Activated CD4-positive, alpha-beta T cell treated with anti-CD3 and anti-CD28 coated beads, Interleukin-10, Interleukin-2, amounts not matched to agents 100 ng/mL and 50 ng/mL, durations not matched to agents 16 hours and 8 hours (primary cell): ENCODE measurements at places on chromosomes 2 and 18.
A peak's percentile ranks its signal among the peaks of the same experiment; 100 is the strongest.

DNA sequence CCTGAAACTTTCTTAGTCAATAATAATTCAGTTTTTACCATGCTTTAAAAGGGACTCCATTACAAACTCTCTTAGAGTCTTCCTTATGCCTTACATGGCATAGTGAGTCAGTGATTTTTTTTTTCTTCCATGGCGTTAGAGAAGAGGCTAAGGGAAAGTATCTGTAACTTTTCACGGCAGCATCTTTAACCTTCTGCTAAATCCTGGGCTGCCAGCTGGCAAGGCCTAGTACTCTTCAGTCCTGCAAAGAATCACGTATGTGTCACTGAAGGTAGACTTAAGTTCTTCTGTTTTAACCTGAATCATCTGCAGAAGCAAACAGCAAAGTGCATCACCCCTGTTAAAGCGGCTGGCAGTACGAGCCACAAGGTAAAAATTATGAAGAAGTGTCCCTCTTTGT lies 286.3 kb upstream of the FN1 start:
- no peak for DNase-seq

- DNase-seq, result no peak
Observed at GRCh38 chr2:205834796-205835195, 152.5 kb downstream of the NRP2 start.

DNA sequence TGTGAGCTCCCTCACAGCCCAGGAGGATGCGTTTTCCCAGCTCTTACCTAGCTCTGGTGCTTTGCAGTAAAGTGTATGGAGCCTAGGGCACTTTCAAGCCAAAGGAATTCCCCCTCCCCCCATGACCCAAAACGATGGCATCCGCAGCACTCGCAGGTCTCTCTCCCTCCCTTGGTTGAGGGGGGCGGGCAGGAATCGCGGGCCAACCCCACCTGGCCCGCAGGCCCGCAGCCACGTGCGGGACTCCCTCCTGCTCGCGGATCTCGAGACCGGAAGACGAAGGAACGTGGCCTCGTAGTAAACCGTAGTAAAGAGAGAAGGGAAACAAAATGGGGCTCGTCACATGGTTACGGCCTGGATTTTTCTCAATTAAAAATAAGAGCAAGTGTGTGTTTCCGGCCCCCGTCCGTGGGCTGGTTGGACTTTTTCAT lies 8.5 kb downstream of the IRS1 start:
- DNase-seq, result peak; percentile 60

GRCh38 chr2:231228974-231229529 lies 30.6 kb downstream of the ARMC9 start:
- no peak for DNase-seq

- no peak for DNase-seq
Observed at GRCh38 chr2:162114271-162114670, 37.8 kb downstream of the GCG start.

GRCh38 chr2:232772531-232772930 lies 3.8 kb downstream of the KCNJ13 start:
- peak; percentile 75 for DNase-seq

DNA sequence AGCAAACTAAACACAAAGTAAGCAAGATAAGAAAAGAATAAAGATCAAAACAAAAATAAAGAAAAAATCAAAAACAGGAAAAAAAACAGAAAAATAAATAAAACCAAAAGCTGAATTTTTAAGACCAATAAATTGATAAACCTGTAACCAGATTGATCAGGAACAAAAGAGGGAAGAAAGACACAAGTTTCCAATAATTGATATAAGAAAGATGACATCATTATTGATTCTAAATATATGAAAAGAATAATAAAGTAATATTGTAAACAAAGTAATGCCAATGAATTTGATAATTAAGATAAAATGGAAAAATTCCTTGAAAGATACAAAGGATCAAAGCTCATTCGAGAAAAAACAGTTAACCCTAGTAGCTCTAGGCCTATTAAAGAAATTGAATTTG lies 394.6 kb upstream of the LRATD1 start:
- DNase-seq, result no peak

DNA sequence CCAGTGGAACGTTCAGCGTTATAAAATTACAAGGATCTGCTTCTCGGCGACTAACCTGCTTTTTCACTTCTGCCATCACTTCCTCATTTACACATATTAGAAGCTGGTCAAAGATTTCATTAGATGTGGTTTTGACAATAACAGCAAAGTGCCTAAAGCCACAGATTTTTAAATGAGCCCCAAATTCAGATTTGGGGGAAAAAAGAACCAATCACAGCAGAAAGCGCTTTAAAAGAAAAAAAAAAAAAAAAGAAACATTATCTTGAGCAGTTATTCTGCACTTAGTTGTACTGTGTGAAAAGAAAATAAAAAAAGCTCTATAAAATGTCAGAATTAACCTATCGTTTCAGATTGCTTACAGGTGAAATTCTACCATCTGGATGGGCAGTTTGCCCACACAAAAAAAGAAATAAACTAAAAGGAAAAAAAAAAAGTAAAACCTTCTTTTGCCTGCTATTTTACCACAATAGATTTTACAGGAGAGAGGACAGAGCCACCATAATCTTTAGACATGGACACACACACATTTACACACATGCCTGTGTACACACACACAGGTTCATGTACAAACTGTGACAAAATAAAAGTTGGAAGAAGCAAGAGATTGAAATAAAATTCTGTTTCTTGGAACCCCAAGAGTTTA lies 167.2 kb downstream of the TCF4 start:
- no peak for DNase-seq

DNA sequence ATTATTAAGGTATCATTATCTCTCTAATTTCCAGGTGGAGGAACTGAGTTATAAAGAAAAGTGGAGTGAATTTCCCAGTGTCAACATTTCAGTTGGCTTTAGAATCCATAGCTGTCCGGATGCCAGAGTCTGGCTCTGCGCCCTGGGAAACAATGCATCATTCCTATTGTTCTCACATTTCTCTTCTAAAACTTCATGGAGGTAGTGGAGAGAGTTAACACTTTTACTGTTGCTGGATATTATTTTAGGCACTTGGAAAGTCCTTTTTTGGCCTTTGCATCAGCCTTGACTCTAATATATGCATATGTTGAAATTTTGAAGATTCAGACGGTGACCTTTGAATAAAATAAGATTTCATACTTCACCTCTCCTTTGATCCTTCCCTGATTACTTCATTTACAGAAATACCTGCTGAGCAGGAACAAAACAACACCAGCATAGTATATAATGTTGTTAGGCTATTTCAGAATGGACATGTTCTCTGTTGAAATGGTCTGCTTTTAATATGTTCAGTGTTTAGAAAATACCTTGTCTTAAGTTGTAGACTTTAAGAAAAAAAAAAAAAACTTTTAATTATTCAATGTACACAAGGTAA lies 148.8 kb downstream of the EPHA4 start:
- DNase-seq, result no peak

GRCh38 chr2:239776436-239777005 lies 248.6 kb downstream of the NDUFA10 start:
- no peak for DNase-seq

- no peak for DNase-seq
Observed at GRCh38 chr2:24147364-24147763, 24.1 kb downstream of the FAM228B start.

DNA sequence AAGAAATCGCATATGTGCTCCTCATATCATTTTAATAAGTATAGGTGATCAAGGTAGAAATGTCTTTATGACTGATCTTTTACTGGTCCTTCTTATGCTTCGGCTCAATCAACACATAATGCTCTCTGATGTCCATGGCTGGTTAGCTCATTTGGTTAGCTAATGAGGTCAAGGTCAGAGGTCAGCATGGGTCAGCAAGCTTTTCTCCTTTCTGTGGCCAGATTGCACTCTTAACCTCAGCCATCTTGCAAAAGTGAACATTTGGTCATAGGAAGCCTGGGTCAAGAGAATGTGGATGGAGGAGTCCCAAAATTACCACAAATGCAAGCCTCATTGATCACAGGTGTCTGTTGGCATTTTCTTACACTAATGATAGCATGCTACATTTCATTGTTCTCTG lies 35.4 kb upstream of the DARS1 start:
- DNase-seq, result no peak

DNA sequence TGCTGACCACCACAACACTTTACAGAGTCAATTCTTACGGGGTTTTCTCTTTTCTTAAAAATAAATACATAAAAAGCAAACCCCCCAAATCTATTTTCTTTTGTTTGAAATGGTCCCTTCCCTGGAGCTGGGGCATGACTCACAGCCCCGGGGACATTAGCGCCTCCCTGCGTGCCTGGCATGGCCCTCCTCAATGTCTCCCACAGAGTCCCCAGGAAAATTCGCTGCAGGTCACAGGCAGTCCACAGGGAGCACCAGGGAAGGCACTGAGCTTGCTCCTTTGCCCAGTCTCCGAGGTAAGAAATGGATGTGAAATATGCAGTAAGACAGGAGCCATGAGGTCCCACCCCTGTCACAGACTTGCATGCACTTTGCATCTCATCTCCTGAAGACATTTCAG lies 142.5 kb downstream of the LAMA1 start:
- DNase-seq, result no peak

- DNase-seq, result no peak
Observed at GRCh38 chr2:16633621-16634430, 31.8 kb downstream of the CYRIA start.

GRCh38 chr18:25247725-25248124 lies 104.2 kb downstream of the ZNF521 start:
- no peak for DNase-seq

DNA sequence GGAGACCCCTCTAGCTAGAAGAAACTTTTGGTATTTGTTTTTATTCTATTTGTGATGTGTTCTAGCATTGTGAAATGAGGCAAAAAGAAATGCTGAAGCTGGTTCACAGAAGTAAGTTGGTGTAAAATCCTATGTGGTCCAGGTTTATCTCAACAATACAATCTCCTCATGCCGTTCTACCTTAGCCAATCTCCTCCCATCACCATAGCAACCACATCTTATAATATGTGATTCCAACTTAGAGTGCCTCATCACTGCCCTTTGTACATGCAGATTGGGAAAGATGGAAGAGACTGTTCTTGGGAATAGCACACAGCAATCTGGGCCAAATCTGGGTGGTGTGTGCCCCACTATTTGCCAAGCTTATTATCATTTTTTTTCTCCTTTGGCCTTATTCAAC lies 30.3 kb downstream of the DPP10 start:
- no peak for DNase-seq

DNA sequence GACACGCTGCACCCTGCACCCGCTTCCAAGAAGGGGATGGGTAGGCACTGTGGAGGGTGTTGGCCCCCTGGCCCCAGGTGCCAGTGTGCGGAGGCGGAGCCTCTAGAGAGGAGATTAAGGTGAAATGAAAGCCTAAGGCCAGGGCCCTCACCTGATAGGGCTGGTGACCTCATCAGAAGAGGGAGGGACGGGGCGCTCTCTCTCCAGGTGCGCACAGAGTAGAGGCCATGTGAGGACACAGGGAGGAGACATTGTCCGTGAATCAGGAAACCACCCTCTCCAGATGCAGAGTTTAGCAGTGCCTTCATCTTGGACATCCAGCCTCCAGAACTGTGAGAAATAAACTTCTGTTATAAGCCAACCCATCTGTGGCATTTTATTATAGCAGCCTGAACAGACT lies 62.3 kb downstream of the PSMG2 start:
- no peak for DNase-seq

DNA sequence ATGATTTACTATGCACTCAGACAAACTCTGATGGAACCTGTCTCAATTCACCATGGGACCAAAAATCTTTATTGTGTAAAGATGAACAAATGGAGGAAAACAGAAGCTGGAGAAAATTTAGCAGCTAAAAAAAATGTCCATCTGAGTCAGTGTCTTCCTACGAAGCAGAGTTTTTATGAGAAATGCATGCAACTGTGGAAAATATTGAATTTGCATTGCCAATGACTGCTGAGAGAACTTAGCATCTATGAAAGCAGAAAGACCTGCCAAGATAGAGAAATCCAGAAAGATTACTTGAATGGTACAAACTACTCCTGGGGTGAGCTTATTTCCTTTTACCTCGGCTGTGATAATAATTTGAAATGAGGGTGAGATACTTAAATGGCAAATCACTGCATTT lies 289.7 kb upstream of the GCFC2 start:
- DNase-seq, result no peak

DNA sequence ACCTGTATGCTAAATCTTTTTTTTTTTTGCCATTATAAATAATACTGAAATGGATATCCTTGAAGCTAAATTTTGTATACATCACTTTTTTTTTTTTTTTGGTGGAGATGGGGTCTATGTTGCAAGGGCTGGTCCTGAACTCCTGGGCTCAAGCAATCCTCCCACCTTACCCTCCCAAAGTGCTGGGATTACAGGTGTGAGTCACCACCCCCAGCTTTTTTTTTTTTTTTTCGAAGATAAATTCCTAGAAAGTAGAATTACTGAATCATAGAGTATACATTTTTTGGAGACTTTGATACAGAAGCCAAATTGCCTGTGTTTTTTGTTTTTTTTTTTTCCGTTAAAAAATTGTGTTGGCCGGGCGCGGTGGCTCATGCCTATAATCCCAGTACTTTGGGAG lies 51.0 kb upstream of the MCFD2 start:
- DNase-seq, result no peak

DNA sequence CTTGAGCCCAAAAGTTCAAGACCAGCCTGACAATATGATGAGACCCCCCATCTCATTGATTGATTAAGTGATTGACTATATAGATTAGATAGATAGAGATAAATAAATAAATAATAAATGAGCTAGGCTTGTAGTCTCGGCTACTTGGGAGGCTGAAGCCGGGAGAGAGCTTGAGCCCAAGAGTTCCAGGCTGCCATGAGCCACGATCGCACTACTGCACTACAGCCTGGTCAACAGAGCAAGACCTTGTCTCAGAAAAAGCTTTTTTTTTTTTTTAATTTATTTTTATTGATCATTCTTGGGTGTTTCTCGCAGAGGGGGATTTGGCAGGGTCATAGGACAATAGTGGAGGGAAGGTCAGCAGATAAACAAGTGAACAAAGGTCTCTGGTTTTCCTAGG lies 12.4 kb downstream of the EIPR1 start:
- DNase-seq, result no peak

DNA sequence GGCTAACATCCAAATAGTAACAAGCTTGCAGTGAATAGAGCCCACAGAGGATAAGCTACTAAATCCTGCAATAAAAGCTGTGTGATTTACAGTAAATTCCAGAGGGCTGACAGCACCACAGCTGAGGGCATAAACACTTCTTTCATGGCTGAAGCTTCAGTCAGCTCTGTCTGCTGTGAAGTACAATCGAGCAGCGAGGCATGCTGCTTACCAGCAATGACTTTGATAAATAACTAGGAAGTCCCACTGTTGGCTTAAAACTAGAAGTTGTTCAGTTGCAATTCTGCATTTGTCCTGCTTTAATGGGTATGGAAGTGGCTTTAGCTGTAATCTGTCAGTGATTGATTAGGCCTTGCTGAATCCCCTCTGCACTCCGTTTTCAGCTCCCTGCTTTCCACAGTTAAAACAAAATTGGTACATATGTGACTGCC lies 65.2 kb upstream of the FIGN start:
- DNase-seq, result no peak
